ENCODE measurements at places on chromosomes 2 and 18. TPM values are rescaled to one million over a fixed set of nuclear protein-coding genes. Genes with fewer than 3 reads are reported as not detected.

Gene ICOS
- total RNA-seq, result 195 TPM

Gene ERFE
- not detected for total RNA-seq

Gene TRABD2A
- 48.8 TPM for total RNA-seq

Gene TEX44
- total RNA-seq, result not detected

GRCh38 chr2:160570376-160570775 lies 76.8 kb upstream of the RBMS1 start:
- no peaks in the 10 kb centered on the region for H3K36me3 ChIP-seq
- DNase-seq, result no peak
- no peak overlapping the region for H3K27ac ChIP-seq
- no peak overlapping the region for H3K4me3 ChIP-seq

DNA sequence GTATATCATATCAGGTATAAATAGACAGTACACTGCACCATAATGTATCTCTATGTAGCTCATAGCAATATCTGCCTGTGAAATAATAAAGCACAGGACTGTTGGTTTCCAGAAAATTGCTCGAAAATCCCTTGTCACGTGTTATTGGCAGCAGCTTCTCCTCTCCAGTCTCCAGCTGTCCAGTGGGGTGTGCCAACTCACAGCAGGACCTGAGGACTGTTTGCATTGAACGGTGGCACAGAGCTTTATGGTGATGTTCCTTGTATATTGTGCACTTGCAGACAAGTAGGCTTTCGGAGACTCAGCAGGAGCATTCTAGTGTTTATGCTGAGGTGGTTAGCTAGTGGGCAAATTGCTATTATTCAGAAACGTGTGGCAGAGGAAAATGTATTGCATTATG lies 182.2 kb upstream of the ATP5MC3 start:
- H3K36me3 ChIP-seq, result no peaks in the 10 kb centered on the region
- H3K4me3 ChIP-seq, result no peak overlapping the region
- peaks cover 12% of the 10 kb centered on the region for H3K27me3 ChIP-seq
- H3K27ac ChIP-seq, result no peak overlapping the region

GRCh38 chr2:215699700-215700538 lies 264.1 kb upstream of the FN1 start:
- H3K27ac ChIP-seq, result no peak overlapping the region
- H3K4me1 ChIP-seq, result no peaks in the 10 kb centered on the region
- H3K27me3 ChIP-seq, result no peaks in the 10 kb centered on the region
- DNase-seq, result no peak

GRCh38 chr2:9247177-9247576 lies 40.6 kb downstream of the ASAP2 start:
- no peaks in the 10 kb centered on the region for H3K36me3 ChIP-seq
- DNase-seq, result no peak
- no peaks in the 10 kb centered on the region for H3K27me3 ChIP-seq
- no peak overlapping the region for H3K27ac ChIP-seq
- no peak overlapping the region for H3K4me3 ChIP-seq

GRCh38 chr2:27771202-27771547 lies 344 bp upstream of the MRPL33 start:
- peaks cover 19% of the 10 kb centered on the region for H3K36me3 ChIP-seq
- peak overlapping the region; percentile 93 for H3K4me3 ChIP-seq
- no peak for DNase-seq

GRCh38 chr2:42877511-42877910 lies 85.1 kb upstream of the HAAO start:
- no peaks in the 10 kb centered on the region for H3K36me3 ChIP-seq
- H3K27me3 ChIP-seq, result no peaks in the 10 kb centered on the region
- no peak for DNase-seq
- H3K27ac ChIP-seq, result no peak overlapping the region
- H3K4me3 ChIP-seq, result no peak overlapping the region
- peaks cover 3% of the 10 kb centered on the region for H3K4me1 ChIP-seq

DNA sequence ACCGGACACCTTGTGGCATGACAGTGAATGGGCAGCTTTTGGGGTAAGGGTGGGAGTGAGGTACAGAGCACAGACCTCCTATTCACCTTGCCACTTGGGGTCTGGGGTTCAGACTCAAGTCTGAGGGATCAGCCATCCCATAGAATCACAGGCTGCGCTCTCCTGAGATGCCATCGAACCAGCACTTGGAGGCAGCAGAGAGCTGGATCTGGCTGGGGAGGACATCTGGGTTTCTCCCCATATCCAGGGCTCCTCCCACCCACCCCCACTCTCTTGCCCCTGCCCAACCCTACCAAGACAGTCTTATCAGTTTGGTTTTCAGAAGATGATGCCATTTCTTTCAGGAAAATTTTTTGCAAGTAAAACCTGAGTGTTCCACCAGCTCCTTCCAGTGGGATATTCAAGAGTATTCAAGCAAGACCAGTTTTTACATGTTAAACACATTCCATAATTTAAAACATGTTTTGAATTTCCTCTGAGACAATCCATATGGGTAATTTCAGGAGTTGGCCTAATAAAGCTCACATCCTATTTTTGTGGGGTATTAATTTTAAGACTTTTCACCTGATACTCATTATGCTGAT lies 29.2 kb upstream of the TEX44 start:
- no peak for DNase-seq
- H3K4me1 ChIP-seq, result no peaks in the 10 kb centered on the region
- no peak overlapping the region for H3K4me3 ChIP-seq
- no peak overlapping the region for H3K27ac ChIP-seq
- no peaks in the 10 kb centered on the region for H3K36me3 ChIP-seq

DNA sequence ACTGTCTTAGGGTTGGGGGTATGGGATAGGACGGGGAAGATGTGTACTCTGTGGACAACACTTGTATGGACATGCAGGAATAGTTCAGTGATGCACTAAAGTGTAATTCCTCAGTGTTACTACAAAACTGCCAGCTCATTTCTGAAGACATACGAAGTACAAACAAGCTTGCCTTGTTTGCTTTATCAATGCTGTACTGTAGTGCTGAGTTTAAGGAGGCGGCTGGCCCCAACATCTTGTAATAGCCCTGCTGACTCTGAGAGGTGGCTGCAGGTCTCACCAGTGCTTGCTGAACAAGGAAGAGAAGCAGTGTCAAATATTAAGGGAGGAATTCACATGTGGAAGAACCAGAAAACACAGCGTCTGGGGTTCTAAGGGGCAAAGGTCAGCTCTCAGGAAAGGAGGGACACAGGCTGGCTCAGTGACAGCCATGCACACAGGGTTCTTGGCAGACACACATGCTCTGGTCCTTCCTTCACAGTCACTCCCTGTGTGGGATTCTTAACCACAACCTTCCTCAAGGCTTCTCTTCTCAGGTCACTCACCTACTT lies 39.8 kb upstream of the EVA1A start:
- DNase-seq, result no peak
- peaks cover 5% of the 10 kb centered on the region for H3K27me3 ChIP-seq
- no peaks in the 10 kb centered on the region for H3K36me3 ChIP-seq
- no peak overlapping the region for H3K27ac ChIP-seq
